H9 (cell line): ENCODE measurements at places on chromosomes 2 and 18.

- H3K27ac ChIP-seq = no peak overlapping the region
- DNase-seq = no peak
- no peak overlapping the region for H3K4me3 ChIP-seq
- H3K4me1 ChIP-seq = peaks cover 4% of the 10 kb centered on the region; the same call in 1 of the 2 replicates
- H3K36me3 ChIP-seq = peaks cover 23% of the 10 kb centered on the region
- no peaks in the 10 kb centered on the region for H3K27me3 ChIP-seq
These were observed 53.8 kb downstream of the TGOLN2 start for GRCh38 chr2:85273738-85274731.

DNA sequence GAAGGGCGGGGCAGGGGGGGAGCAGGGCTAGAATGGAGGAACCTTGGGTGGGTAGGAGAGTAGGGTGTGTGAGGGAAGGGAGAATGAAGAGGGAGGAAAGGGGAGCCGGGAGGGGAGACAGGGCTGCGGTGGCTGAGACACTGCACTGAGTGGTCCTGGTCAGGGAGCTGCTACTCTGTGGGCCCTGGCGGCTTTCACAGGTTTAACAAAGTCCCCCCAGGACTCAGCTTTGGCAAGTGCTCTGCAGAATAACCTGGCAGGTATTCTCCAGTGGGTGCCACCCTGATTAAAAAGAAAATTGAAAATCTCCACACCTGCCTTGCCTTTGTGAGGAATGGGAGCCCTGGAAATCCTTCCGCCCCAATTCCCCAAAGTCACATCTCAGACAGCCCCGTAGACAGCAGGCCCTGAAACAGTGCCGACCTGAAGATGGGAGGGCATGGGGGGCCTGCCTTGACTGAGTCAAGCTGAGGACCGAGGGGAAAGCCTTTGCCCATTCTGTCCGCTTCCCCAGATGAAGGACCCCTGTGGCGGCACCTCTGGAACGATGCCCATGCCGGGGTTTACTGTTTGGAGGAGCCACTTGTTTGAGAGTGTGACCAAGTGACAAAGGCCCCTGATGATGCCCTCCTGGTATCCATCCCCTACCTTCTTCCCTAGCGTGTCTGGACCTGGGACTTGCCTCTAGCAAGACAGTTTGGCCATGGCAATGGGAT lies 43.6 kb upstream of the OTOS start:
- H3K4me3 ChIP-seq = no peak overlapping the region
- H3K36me3 ChIP-seq = peaks cover 17% of the 10 kb centered on the region
- H3K27ac ChIP-seq = no peak overlapping the region
- no peaks in the 10 kb centered on the region for H3K27me3 ChIP-seq
- no peaks in the 10 kb centered on the region for H3K4me1 ChIP-seq

DNA sequence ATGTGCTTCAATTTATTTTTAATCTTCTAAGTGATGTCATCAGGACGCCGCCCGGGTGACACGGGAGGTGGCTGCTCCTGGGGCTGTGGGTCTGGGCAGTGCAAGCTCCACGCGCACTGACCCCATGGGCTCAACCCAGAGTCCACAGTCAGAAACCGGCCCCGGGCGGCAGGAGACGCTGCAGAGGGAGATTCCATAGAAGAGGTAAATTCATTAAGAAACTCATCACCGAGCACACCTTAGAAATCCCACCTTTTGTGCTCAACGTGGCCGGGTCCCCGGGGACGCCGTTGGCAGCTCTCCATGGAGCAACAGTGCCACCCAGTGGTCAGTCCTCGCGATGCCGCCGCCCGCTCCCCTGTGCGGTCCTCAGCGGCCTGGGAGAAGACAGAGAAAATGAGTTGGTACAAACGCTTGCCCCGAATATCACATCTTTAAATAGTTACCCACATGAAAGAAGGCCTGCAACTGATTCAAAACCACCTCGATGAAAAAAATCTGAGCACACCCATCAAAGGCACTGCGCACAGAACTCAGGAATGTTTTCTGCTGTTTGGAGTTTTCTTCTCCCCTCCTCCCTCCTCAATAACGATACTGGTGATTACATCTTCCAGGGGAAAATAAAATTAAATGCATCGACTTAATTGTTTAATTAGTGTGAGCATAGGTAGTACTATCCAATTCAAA lies 92.6 kb downstream of the CMPK2 start:
- peaks cover 2% of the 10 kb centered on the region; the same call in 1 of the 3 replicates for H3K36me3 ChIP-seq
- H3K4me3 ChIP-seq = no peak overlapping the region
- H3K4me1 ChIP-seq = no peaks in the 10 kb centered on the region
- H3K27ac ChIP-seq = no peak overlapping the region
- peak; percentile 86 for DNase-seq

DNA sequence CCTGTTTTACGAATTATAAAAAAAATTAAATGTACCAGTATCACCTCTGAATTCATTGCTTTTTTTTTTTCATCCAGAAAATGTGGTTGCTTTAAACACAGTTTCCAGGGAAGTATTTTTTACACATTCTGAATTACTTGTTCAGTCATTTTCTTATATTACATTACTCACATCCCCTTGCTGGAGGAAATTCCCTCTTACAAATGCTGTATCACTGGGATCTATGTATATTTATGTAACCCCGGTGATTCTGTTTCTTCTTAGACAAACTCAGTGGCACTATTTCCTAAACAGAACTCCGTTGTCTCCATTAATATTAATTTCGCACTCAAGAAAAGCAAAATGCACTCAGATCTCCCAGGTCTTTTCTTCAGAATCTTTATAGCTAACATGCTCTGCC lies 1078.5 kb upstream of the ZEB2 start:
- H3K27ac ChIP-seq = no peak overlapping the region
- no peak for DNase-seq
- no peaks in the 10 kb centered on the region for H3K36me3 ChIP-seq
- 0 out of 2 replicates have a peak, but pooled peaks cover 2% of the 10 kb centered on the region for H3K4me1 ChIP-seq
- no peaks in the 10 kb centered on the region for H3K27me3 ChIP-seq
- no peak overlapping the region for H3K4me3 ChIP-seq

DNA sequence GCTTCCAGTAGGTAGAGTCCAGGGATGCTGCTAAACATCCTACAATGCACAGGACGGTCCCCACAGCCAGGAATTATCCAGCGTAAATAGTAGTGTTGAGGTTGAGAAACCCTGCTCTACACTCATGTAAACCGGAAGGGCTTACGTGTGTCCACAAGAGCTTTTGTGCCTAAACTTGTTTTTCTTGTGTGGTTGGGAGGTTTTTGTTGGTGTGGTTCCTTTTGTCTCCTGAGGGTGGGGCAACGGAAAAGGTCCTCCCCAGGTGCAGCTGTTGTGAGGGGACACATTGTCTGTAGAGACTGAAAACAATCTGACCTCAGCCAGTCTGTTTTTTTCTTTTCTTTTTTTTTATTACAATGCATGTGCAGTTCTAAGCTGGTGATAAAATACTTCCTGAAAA lies 72.7 kb upstream of the MGAT5 start:
- no peak overlapping the region for H3K4me3 ChIP-seq
- no peak overlapping the region for H3K27ac ChIP-seq
- no peaks in the 10 kb centered on the region for H3K36me3 ChIP-seq
- DNase-seq = no peak
- no peaks in the 10 kb centered on the region for H3K27me3 ChIP-seq

DNA sequence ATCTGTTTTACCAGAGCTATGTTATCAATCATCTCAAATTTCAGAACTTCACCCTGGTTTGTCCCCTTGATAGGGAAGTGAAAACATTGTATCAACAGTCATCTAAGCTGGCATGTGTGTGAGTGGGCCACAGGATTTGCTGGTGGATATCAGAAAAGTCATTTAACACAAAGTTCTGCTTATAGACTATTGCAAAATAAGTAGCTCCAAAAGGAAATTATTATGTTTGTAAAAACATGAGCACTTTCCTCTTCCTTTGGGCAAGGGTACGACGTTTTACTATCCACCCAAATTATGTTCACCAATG lies 20.7 kb upstream of the COPS8 start:
- H3K36me3 ChIP-seq = no peaks in the 10 kb centered on the region
- no peak overlapping the region for H3K27ac ChIP-seq
- DNase-seq = no peak
- H3K27me3 ChIP-seq = no peaks in the 10 kb centered on the region
- H3K4me1 ChIP-seq = no peaks in the 10 kb centered on the region; the same call in 1 of the 2 replicates

- H3K4me3 ChIP-seq = no peak overlapping the region
- H3K27ac ChIP-seq = no peak overlapping the region
- DNase-seq = no peak
- H3K36me3 ChIP-seq = no peaks in the 10 kb centered on the region
- H3K27me3 ChIP-seq = no peaks in the 10 kb centered on the region
- H3K4me1 ChIP-seq = no peaks in the 10 kb centered on the region; the same call in 1 of the 2 replicates
These were observed 9.5 kb upstream of the SCN1A start for GRCh38 chr2:166137331-166137730.
